ENCODE measurements at places on chromosomes 12 and 14. TPM values are rescaled to one million over a fixed set of nuclear protein-coding genes. Genes with fewer than 3 reads are reported as not detected.

DNA sequence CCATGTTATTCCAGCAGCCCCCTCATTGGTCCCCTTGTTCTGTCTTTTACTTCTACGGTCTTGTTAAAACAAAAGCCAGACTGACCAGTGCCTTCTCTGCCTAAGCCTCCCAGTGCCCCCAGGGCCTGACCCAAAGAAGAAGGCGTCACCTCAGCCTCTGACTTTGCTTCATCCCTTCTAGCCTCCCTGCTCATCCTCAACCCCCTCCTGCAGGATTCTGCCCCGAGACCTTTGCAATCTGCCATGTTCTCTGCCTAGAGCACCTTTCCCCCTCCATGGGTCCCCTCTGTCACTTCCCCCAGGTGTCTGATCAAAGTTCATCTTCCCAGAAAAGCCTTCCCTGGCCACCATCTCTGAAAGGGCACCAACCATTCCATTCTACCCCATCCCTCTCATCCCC is 7.9 kb upstream of the RBM19 start:
- ATAC-seq: no peak

- no peak for ATAC-seq
Observed at GRCh38 chr14:55440385-55440784, at the start of gene TBPL2. TSS of gene TBPL2 (minus strand) at chr14:55440616. CDS start at chr14:55440449, 167 bp downstream.

The CHMP4A gene
- total RNA-seq: 53.1 TPM

DNA sequence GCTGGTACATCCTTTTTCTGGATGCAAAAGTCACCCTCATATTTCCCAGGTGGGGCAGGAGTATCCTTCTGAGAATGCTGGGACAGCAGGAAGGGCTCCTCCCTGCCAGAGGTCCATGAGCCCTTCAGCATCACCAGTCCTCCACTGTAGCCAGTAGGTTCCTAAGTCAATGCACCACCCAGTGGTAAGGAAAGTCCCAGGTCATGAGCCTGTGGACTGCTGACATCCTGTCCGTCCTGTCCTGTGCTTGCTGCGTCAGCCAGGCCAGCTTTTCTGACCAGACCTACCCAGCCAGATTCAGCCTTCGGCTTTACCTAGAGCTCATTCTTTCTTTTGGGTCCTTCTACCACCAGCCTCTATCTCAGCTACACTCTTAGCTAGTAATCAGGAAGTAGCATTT is 23.0 kb upstream of the ACTN1 start:
- peak; percentile 24 for ATAC-seq

DNA sequence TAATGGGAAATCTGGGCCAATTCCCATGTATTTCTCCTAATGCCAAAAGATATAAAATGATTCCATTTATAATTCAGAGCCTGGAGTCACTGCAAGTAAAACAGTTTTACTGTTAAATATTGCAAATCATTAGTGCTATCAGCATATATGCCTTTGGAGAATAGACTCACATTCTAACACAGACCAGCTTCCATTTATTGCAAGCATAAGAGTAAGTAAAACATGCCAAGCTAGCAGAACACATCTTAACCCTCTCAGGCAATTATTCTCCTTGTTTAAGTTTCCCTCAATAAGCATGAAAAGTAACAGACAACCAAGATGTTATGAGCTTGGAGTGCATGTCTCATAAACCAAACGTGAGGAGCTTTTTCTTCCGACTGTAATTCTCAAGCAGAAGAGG is 173.9 kb upstream of the GRIP1 start:
- no peak for ATAC-seq

DNA sequence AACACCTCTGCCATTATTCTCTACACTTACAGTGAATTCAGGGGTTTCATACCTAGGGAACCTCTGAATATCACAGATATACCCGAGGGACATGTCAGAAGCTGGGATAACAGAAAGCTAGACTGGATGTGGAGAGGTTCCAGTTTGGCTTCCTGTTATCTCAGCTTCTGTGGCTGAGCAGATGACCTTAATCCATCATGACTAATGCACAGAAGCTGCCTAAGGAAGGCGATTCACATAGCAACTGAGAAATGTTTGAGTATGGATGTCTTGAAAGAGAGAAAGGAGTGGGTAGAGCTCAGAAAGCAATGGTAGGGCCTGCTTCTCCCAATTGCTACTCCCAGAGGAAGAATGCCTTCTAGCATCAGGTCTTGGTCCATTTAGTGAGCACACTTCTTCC is 187.6 kb downstream of the RMST start:
- no peak for ATAC-seq

DNA sequence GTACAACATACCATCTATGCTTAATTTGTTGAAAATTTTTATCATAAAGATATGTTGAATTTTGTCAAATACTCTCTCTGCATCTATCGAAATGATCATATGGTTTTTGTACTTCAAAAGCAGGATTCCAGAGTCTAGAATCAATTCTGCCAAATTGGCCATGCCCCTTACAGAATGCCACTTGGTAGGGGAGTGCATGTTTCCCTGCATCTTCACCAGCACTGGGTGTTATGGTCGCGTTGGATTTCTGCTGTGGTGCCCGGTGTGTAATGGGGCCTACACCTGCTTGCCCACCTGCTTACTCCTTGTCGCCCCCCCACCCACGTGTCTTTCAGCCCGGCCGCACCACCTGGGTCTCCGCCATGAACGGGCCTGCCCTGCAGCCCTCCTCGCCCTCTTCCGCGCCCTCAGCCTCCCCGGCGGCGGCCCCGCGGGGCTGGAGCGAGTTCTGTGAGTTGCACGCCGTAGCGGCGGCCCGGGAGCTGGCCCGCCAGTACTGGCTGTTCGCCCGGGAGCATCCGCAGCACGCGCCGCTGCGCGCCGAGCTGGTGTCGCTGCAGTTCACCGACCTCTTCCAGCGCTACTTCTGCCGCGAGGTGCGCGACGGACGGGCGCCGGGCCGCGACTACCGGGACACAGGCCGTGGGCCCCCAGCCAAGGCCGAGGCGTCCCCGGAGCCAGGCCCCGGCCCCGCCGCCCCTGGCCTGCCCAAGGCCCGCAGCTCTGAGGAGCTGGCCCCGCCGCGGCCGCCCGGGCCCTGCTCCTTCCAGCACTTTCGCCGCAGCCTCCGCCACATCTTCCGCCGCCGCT is 12.3 kb downstream of the SH2B3 start:
- no peak for ATAC-seq

The KRT83 gene
- total RNA-seq: not detected

The SCARB1 gene
- total RNA-seq: 10.1 TPM

The PLEKHH1 gene
- 7.0 TPM for total RNA-seq

- ATAC-seq: no peak
Observed at GRCh38 chr14:36451310-36452065, 68.5 kb downstream of the NKX2-1 start.

- ATAC-seq: no peak
Observed at GRCh38 chr14:50835280-50835679, 4.3 kb upstream of the NIN start.

DNA sequence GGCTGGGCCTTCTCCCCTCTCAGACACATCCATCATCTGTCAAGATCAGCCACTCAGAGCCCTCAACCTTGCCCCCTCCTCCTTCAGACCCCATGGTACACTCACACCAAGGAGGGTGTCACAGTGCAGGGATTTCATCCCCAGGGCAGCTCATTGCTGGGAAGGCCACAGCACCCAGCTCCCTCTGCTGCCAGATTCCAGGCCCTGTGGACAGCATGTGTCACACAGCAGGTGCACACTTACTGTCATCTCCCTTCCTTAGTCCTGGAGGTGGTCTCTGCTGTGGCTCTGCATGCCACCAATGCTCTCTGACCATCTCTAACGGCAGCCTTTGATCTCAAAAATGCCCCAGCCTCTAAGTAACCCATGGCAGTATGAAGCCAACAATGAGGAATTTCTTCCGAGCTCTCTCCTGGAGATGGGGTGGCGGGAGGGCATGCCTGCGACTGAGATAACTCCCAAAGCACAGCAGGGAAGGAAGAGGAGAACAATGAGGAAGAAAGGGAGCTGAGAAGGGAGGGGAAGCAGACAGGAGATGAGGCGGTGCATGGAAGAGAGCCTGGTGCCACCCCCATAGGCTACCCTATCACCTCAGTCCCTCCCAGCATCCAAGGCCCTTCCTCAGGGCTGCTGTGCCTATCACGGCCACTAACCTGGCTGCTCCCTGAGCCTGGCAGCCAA is 101.0 kb downstream of the SINHCAF start:
- peak; percentile 38 for ATAC-seq

- ATAC-seq: no peak
Observed at GRCh38 chr12:6266541-6266966, 43.9 kb upstream of the PLEKHG6 start.

DNA sequence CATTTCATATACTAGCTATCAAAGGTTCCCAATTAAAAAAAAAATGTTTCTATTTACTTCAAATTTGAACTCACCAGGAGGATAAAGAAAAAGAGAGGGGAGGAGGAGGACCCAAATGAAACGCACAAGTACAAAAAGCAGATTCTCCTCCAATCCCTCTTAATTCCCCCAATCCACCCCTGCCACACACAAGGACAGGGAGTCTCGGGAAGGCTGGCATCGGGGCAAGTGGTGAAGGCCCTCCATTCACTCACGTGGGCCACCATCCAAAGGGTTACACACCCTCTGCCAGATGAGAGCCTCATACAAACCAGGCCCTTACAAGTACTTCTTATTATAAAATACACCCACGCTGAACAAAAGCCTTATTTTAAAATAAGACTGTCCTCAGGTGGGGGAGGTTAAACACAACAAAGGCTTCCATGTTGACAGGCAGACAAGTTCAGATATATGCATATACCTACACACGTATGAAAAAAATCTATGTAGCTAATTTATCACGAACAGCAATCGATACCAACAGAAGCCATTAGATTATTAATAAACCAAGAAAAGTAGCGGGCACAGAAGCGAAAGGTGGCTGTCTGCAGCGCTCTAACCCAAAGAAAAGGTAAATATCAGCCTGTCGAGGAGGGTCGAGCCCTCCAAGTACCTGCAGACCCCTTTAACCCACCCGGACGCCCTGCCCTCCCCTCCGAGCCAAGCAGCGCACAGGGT is 1.5 kb downstream of the ATP2B1 start:
- ATAC-seq: no peak

The TAS2R7 gene
- total RNA-seq: 0.49 TPM

DNA sequence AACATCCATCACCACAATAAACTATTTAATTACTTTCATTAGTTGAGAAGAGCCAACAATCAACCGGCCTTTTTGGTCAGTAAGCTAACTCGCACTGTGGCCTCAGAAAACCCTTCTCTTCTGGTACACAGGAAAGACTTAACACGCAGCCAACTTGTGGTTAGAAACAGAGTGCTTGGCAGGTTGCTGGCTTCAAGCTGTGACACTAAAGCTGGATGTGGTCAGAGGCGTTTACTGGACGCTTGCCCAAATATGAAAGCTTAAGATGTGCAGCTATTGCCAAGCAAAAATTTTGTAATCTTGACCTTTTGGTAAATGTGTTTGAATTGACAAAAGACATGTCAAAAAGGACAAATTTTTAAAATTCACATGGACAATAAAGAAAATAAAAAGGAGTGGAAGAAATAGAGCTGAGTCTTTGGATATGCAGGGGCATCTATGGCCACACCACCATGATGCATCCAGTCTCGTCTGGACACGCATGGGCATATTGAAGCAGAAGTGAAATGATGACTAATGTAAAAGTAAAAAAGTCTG is 2.6 kb upstream of the KLRK1 start:
- ATAC-seq: no peak

The DENND5B gene
- total RNA-seq: 18.7 TPM

DNA sequence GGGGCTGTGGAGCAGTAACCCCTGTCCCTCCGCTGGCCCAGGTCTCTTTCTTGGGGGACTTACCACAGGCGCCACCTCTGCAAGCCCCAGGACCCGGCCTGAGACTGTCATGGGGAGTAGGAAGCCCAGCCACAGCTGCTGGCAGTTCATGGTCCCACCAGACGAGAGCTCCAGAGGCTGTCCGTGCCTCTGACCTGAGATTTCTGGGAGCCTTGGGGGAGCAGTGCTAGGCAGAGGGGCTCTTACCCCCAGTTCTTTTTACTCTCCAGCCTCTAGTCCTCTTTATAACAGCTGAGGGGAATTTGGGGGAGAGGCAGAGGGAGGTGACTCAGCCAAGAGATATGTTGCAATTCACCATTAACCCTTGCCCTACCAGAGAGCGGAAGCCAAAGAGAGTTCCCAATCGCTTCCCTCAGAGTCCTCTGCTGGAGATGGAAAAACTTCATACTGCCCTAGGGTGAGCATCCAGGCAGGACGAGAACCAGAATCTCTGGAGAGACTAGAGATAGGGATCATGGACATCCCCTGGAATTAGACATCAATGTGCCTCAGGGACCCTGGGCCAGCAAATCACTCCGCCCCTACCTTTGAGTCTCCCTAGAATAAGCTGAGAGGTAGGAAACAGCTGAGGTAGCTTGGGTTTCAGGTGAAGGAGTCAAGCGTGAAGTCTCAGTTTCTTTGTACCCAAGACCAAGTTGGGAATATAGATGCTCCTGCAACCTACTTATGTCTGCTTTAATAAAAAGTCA is at the start of gene MMP19:
MMP19 (minus strand) TSS at position 256 of the 749 bp plus-strand sequence; CDS start at position 150, 106 bp downstream.
- ATAC-seq: peak; percentile 37

DNA sequence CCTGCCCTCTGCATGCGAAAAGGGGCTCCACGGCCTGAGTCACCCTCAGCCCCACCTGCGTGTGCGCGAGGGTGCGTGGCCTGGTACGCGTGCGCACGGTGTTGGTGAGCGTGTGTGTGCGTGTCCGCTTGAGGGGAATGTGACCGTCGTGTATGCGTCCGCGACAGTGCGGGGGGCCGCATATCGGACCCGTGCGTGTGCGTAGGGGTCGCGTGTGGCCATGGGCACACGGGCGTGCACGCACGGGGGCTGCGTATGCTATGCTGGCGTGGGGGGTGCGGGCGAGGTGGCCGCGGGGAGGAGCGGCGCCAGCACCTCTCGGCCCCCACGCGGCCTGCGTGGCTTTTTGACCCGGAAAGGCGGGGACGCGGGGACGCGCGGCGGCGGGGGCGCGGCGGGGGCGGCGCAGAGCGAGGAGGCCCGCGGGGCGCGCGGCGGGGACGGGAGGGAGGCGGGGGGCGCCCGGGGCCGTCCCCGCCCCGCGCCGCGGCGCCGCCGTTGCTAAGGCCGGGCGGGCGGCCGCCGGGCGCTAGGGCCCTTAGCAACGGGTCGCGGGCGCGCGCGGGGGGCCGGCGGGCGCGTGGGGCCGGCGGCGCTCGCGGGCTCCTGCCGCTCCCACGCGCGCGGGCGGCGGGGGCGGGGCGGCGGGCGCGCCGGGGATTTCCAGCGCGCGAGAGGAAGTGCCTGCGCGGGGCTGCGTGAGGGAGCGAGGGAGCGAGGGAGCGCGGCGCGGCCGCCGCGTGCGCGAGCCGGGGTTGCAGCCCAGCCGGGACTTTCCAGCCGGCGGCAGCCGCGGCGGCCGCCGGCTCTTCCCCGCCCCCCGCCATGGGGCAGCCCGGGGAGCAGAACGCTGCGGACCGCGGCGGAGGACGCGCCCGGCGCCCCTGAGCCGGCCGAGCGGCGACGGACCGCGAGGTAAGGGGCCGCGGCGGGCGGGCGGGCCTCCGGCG is at the start of gene TRAF3:
TRAF3 (plus strand) TSS at position 689 of the 950 bp plus-strand sequence. CDS start 92,753 bp downstream, outside the sequence.
- peak; percentile 65 for ATAC-seq

GRCh38 chr12:105474672-105475071 is 144.2 kb downstream of the C12orf75 start:
- no peak for ATAC-seq

Data from motor neuron (in vitro differentiated cells).